ENCODE measurements at places on chromosomes 12 and 14.

- no peak for DNase-seq
These were observed 652 bp downstream of the RFLNA start for GRCh38 chr12:124295431-124296058.

DNA sequence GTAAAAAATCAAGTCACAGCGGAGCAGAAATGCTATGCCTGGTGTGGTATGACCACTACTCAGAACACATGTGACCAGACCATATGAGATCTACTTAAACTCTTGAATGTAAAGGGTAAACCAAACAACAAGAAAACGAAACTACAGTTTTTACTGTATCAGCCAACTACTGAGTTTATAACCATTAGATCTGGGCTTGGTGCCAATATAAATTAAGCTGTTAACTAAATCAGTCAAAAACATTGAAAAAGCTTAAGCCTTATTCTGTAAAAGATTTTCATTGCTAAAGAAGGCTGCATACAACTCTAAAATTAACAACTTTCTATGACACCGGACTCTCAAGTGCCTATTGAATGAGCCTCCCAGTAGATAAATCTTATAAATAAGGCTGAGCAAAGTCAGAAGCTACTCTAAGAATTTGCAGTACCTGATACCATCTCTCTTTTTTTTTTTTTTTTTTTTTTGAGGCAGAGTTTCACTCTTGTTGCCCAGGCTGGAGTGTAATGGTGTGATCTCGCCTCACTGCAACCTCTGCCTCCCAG is 35.4 kb downstream of the SPTLC2 start:
- DNase-seq, result peak; percentile 74

DNA sequence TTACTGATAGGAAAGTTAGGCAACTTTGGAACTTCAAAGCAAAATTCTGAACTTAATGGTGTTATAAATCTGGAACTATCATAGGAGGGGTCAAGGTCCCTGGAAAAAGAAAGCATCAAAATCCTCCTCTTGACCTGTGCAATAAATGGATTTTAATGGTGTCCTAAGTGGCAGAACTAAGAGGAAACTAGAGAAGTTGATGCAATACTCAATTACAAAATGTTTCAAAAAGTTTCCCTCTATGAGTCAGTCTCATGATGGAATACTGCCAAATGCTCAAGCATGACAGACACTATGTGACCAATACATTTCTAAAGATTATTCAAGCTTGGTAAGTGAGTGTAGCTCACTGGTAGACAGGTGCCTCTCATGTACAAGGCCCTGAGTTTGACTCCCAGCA is 47.7 kb upstream of the ERGIC2 start:
- peak; percentile 17 for DNase-seq

GRCh38 chr12:54142114-54142475 is 46.7 kb downstream of the SMUG1 start:
- peak; percentile 29 for DNase-seq

GRCh38 chr12:91777268-91777992 is 368.2 kb downstream of the BTG1 start:
- DNase-seq, result no peak

DNA sequence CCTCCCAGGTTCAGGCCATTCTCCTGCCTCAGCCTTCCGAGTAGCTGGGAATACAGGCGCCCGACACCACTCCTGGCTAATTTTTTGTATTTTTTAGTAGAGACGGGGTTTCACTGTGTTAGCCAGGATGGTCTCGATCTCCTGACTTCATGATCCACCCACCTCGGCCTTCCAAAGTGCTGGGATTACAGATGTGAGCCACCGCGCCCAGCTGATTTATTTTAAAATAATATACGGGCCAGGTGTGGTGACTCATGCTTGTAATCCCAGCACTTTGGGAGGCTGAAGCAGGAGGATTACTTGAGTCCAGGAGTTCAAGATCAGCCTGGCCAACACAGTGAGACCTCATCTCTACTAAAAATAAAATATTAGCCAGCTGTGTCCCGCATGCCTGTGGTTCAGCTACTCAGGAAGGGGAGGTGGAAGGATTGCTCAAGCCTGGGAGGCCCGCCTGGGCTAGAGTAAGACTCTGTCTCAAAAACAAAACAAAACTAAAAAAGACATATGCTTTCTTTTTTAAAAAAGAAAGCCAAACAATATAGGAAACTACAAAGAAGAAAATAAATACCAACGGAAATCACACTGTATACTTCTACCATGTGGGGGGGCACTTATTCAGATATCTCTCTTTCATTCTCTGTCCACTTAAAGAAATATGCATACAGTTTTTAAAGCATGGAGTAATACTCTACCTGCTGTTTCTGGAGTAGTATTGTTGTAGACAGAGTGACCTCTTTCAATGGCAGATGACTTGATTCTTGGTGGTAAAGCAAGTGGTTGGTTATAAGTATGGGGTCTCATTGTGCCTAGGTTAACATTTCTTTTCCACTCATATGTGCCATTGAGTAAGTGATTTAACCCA is 930 bp upstream of the MIA2 start:
- DNase-seq, result peak; percentile 34

DNA sequence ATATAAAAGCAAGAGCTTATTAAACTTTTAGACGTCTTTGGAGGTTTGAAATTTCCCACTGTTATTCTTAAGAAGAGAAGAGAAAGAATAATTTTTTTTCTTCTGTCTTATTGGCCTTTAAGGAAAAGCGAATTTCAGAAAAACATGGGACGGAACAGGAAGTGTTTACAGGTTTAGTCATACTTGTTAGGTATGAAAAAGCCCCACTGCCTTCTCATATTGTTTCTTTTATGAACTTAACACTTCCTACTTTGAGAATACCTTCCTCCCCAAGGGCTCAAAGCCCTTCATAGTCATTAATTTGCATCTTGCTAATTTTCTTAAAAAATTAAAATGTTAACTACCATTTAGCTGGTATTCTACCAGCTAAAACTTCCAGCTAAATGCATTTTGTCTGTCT is 82.0 kb downstream of the ETV6 start:
- no peak for DNase-seq

DNA sequence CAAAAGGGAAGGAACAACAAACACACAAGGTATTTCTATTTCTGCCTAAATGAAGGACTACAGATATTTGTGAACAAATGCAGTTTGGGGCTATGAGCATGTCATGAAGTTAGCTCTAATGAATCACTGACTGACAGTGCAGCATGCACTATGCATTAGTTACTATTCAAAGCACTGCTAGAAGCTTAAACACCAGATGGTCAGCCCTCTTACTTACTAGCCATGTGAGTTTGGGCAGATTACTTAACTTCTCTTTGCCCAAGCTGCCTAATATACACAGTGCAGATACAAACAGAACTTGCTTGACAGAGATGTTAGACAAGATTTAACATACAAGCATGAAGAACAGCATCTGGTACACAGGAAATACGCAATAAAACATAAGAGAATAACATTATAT is 96.0 kb downstream of the ATXN2 start:
- DNase-seq, result no peak

- DNase-seq, result no peak
These were observed 214.3 kb downstream of the DPF3 start for GRCh38 chr14:72679536-72680151.

GRCh38 chr14:101004176-101004575 is 100.7 kb upstream of the RTL1 start:
- DNase-seq, result no peak

DNA sequence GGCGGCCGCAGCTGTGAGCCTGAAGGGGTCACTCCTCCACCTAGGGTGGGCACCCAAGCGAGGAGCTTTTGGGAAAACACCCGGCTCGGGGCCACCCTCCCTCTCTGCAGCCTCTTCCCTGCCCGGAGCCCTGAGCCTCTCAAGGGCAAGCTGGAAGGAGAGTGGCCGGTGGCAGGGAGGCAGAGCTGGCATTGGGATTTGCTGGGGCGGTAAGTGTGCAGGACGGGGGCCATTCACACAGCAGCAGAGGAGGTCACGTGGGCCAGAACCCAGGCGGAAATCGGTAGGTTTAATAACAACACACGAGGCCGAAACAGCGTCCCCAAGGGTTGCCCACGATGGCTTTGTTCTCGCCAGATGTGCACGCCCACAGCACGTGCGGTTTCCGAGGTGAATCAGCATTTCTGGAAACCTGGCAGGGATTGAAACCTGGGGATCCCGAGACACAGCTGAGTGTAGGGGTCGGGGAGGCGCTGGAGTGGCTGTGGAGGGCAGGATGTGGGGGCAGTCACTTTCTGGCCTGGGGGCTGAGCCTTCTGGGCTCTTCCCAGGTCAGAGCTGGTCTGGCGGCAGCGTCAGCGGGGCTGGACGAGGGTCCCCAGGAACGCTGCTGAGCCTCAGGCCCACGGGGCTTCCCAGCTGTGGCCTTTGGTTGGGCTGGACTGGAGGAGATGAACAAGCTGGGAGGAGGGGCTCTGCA is 23.5 kb downstream of the NOC4L start:
- DNase-seq, result no peak

DNA sequence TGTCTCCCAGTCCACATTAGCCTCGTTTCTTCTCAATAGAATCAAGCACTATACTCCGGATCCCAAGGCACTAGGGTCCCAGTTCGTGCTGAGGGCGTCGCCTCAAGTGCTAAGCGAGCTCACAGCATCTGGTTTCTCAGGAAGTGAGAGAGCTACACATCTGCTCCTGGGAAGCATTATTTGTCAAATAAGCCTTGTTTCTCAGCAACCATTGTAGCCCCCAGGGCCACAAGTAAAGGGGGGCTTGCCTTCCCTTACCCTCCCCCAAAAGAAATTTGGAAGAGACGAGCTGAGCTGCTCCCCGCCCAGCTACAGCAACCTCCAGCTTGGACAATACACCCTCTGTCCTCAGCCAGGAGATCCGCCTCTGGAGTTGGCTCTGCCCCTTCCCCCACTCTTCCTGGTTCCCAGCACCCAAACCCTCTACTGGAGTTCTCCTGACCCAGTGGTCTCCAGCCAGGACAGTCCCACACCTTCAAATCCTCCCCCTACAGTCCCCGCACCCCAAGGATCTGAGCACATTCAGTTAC is 5.7 kb upstream of the TNS2 start:
- DNase-seq, result no peak

GRCh38 chr14:78997811-78998210 is 827.6 kb downstream of the NRXN3 start:
- DNase-seq, result peak; percentile 21

DNA sequence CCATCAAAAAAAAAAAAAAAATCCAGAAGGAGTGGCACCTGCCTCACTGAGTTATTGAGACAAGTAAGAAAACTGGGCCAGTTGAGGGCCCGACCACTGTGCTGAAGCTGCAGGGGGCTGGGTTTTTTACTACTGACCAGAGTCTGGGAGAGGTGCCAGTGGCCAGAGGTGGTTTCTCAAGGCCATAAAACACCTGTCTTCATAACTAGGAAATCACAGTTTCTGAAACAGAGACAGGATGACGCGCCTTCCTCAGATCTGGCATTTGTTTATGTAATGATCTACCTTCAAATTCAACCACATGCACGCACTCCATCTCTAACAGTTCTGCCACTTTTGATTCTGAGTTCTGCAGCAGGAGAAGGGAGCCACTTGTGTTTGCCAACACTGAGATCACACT is 12.7 kb downstream of the TSPAN11 start:
- DNase-seq, result no peak

GRCh38 chr12:103838254-103838914 is 2.6 kb downstream of the NT5DC3 start:
- no peak for DNase-seq

DNA sequence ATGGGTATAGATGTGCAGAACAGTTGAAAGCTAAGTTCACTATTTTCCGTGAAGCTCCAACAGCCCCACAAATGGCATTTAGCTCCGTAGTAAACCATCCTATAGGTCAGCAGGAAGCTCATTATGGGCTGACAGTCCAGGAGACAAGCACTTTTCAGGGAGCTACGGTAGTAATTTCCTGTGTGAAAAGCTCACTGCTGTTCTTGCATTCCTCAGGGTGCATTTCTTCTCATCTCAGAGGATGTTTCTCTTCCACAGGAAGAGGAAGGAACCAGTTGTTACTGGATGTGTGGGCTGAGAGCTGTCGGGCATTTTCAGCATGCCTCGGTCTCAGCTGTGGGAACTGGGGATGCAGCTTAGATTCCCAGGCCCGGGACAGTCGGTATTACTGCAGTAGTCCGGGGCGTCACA is 72.8 kb downstream of the GALNT4 start:
- peak; percentile 62 for DNase-seq

GRCh38 chr12:106054049-106054448 is 84.7 kb downstream of the NUAK1 start:
- no peak for DNase-seq

GRCh38 chr14:35696575-35696974 is 112.5 kb downstream of the RALGAPA1 start:
- DNase-seq, result no peak

DNA sequence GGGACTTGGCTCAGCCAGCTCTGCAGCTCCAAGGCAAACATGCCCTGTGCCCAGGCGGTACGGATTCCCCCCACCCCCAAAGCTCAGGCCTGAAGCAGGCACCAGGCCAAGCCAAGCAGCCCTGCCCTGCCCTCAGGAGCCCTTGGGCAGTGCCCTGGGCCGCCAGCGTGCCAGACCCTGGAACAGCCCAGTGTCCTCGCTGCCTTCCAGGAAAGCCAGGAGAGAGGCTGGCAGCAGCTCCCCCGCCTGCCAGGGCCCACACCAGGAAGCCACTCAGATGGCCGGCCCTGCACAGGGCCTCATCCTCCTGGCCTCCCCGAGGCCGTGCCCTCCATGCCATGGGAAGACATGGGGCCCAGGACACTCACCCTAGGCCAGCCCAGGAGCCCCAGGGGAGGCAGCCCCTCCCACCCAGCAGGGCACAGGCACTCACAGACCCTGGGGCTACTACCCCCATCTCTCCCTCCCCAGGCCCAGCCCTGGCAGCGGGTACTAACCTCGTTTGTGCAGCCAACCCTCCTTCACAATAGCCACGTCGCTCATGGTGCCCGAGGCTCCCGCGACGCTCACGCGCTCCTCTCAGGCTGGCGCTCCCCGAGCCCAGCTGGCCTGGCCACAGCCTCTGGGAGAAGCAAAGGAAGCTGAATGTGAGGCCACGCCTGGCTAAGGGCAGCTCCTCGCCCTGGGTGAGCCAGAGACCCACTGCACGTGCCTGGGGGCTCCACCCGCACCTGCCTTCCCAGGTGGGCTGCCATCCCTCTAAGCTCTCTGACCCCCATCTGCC is 3.3 kb downstream of the AKT1 start:
- DNase-seq, result no peak

DNA sequence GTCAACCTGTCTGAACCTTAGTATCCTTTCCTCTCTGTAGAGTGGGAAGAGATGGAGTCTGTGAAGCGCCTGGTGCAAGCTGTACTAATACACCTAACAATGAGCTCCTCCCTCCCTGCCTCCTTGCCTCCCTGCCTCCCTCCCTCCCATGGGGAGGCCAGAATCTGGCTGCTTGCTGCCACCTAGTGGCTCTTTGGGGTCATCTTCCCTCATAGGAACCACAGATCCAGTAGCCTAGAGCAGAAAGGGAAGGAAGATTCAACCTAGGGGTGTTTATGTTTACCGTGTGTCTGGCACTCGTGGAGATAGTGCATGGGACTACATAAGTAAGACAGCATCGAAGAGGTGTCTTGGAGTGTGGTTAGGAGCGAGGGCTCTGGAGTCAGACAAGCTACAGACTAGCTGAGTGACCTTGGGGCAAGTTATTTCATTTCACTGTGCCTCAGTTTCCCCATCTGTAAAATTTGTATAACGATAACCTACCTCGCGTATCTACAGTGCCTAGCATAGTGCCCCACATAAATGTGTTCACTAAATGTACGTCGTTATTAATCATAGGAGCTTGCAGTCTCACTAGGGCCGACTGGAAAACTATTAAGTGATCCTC is 35.5 kb upstream of the TSPAN9 start:
- DNase-seq, result no peak

GRCh38 chr12:24773996-24774395 is 174.9 kb downstream of the BCAT1 start:
- DNase-seq, result peak; percentile 38

Measured in AG04449 (cell line).